Stimulated activated CD4-positive, alpha-beta T cell treated with anti-CD3 and anti-CD28 coated beads, Interleukin-4, amount 100 ng/mL, for 1 hour (primary cell): ENCODE measurements at places on chromosomes 11 and 22.

- peak; percentile 59 for DNase-seq
Measured at GRCh38 chr11:62402226-62402959, 16.4 kb upstream of the SCGB1A1 start.

DNA sequence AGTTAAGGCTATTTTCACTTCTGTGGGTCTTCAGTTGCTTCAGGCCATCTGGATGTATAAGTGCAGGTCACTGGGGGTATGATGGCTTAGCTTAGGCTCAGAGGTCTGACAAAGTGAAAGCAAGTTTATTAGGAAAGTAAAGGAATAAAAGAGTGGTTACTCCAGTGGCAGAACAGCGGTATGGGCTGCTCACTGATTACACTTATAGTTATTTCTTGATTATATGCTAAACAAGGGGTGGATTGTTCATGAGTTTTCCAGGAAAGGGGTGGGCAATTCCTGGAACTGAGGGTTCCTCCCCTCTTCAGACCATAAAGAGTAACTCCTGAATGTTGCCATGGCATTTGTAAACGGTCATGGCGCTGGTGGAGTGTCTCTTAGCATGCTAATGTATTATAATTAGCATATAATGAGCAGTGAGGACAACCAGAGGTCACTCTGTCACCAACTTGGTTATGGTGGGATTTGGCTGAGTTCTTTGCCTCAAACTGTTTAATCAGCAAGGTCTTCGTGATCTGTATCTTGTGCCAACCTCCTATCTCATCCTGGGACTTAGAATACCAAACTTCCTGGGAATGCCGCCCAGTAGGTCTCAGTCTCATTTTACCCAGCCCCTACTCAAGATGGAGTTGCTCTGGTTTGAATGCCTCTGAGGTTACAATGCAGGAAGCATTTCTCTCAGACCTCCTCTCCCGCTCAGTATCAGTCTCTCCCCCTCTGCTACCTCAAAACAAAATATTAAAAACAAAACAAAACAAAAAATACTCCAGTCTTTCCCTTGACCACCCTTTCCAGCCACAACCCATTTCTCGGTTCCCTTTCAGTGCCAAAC lies 106.6 kb upstream of the SLC22A12 start:
- DNase-seq: no peak

DNA sequence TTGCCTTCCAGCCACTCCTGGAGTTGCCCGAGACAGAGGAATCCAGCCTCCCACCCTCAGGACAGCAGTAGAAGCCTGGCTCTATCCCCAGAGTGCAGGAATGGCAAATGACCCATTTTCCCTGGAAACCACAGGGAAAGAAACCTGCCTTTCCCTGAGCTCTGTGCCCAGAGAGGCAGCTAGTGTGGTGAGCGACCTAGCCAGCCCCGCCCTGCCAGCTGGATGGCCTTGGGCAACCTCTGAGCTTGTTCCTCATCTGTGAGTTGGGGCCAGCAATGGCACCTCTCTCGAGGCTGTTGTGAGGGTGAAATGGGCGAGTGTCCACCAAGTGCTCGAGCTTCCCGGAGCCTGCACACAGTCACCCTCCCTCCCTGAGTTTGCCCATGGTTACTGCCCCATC lies 3.7 kb downstream of the OMP start:
- no peak for DNase-seq

- DNase-seq: no peak
Measured at GRCh38 chr11:110027627-110028371, 65.4 kb upstream of the ZC3H12C start.

DNA sequence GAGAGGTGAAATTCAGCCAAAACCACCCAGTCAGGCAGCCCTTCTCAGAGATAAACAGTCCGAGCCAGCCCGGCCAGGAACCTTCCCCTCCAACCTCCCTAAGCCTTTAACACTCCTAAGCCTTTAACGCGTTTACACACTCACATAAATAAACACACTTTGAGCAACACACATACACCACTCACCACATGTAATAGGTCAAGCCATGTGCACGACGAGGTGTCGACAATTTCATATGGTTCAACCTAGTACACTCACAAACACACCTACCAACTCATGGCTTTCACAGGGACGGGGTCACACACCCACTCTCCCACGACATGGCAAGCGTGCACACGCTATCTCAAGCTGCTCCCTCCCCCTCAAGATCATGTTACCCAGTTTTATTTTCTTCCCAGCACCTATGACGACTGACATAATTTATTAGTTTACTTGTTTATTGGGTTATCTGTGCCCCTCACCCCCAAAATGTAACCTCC lies 15.5 kb downstream of the SLC43A1 start:
- DNase-seq: no peak

GRCh38 chr11:6319001-6319703 lies 1.1 kb downstream of the CAVIN3 start:
- no peak for DNase-seq
